Ascending aorta (tissue), 2 donors: ENCODE measurements at places on chromosomes 1 and 21. TPM values are rescaled to one million over a fixed set of nuclear protein-coding genes. Genes with fewer than 3 reads are reported as not detected.

Gene REN
- total RNA-seq, result not detected

Gene SPATA46
- total RNA-seq, result not detected

Gene SPRR4
- not detected for total RNA-seq

Gene LYST
- 169 TPM for total RNA-seq

Gene ANKRD45
- total RNA-seq, result not detected

Gene FGR
- 10.4 TPM for total RNA-seq

- no peak for DNase-seq
These were observed 12.8 kb upstream of the PHC2 start for GRCh38 chr1:33443705-33444180.

- no peak for DNase-seq
These were observed 40.8 kb upstream of the TP53BP2 start for GRCh38 chr1:223886516-223886921.

DNA sequence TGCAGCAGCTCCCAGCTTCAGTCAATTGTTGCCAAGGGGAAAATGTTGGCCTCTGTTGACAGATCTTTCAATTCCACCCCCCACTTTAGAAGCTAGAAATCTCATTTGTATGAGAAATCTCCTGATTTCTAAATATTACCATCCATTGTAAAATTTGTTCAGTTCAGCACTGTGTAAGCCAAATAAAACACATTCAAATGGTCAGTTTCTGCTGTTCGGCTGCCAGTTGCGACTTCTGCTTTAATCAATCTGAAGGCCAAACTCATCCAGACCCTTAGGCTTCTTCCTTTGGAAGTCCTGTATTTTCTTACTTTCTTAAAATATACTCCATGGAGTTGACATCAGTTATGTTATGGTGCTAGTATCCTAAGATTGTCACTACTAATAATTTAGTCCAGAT, 281.2 kb upstream of the ZRANB2 start:
- no peak for DNase-seq

DNA sequence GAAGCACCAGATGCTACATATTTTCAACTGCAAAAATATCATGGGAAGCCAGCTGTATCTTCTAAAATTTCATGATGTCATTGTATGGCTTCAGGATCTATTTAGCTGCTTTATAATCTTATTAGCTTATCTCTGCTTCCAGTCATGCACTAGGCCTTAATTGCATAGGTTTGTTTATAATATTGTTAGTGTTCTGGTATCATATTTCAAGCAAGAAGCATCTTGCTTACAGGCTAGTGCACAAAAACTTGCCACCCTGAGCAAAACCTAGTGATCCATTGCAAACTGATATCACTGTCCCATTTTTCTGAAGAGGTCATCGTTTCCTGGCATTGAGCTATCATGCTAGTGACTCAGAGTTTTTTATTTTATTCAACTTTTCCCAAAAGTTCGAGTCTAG, 15.7 kb upstream of the NRIP1 start:
- no peak for DNase-seq

DNA sequence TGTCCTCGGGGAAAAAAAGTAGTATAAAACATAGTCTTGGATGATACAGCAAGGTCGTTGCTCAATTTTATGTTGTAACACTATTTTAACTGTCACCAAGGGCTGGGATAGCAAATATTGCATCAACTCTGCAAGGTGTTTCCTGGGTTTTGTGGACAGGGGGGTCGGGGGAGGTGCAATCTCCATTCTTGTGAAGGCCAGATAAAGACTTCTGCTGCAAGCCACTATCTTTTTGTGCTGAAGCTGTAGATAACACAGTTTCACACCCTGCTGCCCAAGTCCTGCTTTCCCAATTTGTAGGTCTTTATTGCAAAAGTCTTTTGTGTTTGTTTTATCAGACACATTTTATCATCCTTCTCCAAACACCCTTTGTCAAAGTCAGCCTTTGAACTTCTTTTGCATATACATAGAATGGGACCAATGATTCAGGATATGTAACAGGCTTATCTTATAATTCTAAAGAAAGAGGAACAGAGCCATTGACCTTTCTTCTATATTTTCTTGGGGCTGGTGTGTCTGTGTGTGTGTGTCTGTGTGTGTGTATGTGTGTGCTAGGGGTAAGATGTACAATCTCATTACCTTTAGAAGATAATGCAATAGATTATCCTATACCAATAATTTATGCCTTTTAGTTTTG, 140.6 kb downstream of the RUNX1 start:
- no peak for DNase-seq

DNA sequence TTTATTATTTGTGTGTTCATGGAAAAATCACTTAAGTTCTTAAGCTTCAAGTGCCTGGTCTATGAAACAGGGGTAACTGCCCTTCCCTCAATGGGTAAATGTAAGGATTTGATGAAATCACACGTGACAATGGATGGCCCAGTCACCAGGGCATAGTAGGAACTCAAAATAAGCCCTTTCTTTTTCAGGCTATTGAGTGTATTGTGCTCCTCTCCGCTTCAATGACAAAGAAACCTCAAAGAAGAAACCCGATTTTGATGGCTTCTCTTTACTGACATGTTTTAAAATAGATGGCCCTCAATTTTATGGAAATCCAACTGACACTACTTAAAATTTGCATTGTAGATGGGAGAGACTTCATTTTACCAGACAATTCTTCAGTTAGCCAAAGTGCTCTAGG, 543.5 kb downstream of the OMA1 start:
- no peak for DNase-seq

- DNase-seq, result no peak
These were observed 90.7 kb downstream of the ZNF281 start for GRCh38 chr1:200319148-200319547.

- no peak for DNase-seq
These were observed 33.5 kb upstream of the MRPS6 start for GRCh38 chr21:34039678-34040382.

DNA sequence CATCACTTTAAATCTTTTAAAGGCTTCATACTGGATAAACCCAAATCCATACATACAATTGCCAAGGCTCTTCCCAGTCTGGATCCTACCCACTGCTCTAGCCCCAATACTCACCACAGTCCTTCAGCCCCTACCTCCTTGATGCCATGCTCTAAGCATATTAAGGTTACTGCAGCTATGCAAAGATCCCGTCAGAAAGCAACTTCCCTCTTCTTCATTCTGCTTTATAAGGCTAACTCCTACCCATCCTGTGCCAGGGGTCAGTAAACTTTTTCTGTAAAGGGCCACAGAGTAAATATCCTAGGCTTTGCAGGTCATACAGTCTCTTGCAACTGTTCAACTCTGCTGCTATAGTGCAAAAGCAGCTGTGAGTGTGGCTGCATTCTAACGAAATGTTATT, 34.3 kb upstream of the MTF1 start:
- DNase-seq, result no peak

DNA sequence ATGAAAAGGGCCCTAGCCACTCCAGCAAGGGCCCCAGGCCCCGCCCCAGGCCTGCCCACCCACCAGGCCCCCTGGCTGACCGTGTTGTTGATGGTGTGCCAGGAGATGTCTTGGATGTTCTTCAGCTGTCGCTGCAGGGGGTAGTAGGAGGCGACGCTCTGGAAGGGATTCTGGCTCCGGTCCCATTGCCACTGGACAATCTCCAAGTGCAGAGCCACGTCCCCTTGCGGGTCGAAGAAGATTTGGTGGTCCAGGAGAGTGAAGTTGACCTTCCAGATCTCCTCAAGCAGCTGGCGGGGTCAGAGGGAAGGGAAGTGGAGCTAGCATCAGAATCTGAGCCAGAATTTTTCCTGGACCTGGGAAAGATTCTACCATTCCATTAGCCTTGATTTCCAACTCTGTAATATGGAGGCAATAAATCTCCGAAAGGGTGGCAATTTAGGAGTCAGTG, 10.2 kb downstream of the TAS1R2 start:
- no peak for DNase-seq
